ENCODE measurements at places on chromosomes 13 and 19. TPM values are rescaled to one million over a fixed set of nuclear protein-coding genes. Genes with fewer than 3 reads are reported as not detected.

- DNase-seq, result no peak
These were observed 549.6 kb downstream of the FGF9 start for GRCh38 chr13:22220151-22221135.

The ZFP30 gene
- 9.7 TPM for total RNA-seq

The IGFL2 gene
- not detected for total RNA-seq

GRCh38 chr13:103812558-103812957 is 746.3 kb upstream of the SLC10A2 start:
- DNase-seq, result no peak

The HOMER3 gene
- total RNA-seq, result 0.51 TPM

DNA sequence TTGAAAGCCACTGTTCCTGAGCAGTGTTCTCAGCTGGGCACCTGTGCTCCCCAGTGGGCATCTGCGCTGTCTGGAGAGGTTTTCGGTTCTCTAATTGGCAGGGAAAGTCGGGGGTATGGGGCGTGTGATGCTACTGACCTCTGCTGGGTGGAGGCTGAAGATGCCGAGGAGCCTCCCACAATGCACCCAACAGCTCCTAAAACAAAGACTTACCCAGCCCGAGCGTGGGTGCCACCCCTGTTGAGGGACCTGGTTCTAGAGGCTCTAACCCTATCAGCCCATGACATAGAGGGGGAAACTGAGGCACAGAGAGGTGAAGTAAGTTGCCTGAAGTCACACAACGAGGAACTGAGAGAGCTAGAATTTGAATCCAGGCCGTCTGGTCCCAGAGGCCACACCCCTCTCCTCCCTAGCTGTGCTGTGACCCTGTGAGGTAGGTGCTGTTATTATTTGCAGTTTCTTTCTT is 2.3 kb downstream of the SPACA4 start:
- peak; percentile 70 for DNase-seq

GRCh38 chr19:41951686-41952172 is 7.4 kb downstream of the RABAC1 start:
- peak; percentile 94 for DNase-seq

DNA sequence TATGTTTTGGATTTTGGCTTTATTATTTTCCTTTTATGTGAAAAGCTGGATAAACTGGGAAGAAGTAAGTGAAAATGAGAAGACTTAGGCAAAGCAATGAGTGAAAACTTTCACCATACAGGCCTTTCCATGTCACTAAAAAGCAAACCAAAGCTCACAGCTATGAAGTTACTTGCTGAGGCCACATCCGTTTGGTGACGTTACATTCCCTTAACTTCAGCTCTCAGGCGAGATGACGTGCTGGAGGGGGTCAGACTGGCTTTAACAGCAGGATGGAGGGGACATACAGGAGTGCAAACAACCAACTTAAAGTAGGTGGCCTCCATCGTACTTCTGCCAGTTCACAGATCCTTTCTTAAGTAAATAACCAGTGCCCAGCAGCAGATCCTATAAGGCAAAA is 522.3 kb downstream of the MYO16 start:
- DNase-seq, result no peak

DNA sequence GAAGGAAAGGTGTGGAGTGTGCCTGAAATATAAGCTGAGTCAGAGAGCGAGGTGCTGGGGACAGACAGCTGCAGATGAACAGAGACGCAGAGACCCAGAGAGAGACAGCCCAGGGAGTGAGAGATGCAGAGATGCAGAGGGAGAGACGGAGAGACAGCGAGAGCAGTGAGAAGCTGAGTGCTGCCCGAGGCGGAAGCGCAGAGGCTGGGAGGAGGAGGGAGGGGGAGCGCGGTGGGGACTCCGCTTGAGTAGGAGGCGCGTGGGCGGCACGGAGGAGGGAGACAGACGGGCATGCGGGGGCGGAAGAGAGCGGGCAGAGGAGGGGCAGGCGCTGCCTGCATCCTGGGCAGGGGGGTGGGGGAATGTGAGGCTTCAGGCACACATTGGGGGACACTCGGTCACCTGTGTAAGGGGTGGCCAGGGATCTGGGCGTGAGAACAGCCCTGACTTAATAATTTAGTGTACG is 25.7 kb downstream of the SLC8A2 start:
- peak; percentile 51 for DNase-seq

GRCh38 chr19:49301165-49301865 is 23.7 kb downstream of the SLC6A16 start:
- DNase-seq, result peak; percentile 93

GRCh38 chr19:7104747-7105447 is 35.4 kb downstream of the ZNF557 start:
- DNase-seq, result no peak

DNA sequence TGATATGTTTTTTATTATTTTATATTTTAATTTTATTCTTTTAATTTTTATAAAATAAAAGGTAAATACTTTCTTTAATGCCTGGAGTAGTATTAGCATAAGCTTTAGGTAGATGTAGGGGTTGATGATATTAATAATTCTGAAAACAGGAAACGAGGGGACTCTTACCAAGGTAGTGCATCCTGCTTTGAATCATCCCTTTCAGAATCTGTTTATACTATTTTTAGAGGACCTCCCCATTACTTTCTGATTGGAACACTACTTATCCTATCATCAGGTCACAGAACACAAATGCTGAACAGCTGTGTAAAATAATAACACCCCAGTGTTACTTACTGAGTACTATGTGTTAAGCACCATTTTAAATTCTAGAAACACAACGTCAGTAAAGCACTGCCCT is 27.3 kb downstream of the COG6 start:
- no peak for DNase-seq

- no peak for DNase-seq
These were observed 99.6 kb downstream of the CCNA1 start for GRCh38 chr13:36531746-36532486.

GRCh38 chr19:5136073-5136855 is 167.4 kb downstream of the KDM4B start:
- no peak for DNase-seq
